NCI-H82 (cell line): ENCODE measurements at places on chromosomes 16 and 17.

DNA sequence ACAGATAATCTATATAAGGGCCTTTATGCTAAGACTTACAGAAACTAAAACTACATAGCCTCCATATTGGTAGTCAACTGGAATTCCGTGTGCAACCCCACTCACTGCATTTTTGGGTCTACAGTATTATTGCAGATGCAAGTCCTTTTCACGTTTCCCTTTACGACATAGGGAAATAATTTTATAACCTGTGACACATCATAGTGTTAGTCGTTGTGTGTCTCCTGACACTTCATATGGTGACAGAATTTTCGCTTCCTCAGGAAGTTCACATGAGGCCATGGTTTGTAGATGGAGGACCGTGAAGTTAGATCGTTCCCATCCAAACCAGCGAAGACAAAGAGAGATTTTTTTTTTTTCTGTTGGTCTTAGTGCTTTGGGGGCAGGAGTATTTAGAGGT lies 15.7 kb upstream of the MRC2 start:
- DNase-seq, result no peak

DNA sequence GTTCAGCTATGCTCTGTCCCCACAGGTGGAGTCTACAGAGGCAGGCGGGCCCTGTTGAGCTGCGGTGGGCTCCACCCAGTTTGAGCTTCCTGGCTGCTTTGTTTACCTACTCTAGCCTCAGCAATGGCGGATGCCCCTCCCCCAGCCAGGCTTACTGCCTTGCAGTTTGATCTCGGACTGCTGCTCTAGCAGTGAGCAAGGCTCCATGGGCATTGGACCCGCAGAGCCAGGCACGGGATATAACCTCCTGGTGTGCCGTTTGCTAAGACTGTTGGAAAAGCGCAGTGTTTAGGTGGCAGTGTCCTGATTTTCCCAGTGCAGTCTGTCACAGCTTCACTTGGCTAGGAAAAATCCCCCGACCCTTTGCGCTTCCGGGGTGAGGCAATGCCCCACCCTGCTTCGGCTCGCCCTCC lies 89.1 kb downstream of the BCAS3 start:
- no peak for DNase-seq

- DNase-seq, result peak; percentile 58
These were observed 635 bp upstream of the AATF start for GRCh38 chr17:36947922-36948716.

GRCh38 chr16:89565506-89566372 lies 5.3 kb downstream of the RPL13 start:
- DNase-seq, result peak; percentile 87

GRCh38 chr17:66381701-66382362 lies 79.4 kb downstream of the PRKCA start:
- no peak for DNase-seq

DNA sequence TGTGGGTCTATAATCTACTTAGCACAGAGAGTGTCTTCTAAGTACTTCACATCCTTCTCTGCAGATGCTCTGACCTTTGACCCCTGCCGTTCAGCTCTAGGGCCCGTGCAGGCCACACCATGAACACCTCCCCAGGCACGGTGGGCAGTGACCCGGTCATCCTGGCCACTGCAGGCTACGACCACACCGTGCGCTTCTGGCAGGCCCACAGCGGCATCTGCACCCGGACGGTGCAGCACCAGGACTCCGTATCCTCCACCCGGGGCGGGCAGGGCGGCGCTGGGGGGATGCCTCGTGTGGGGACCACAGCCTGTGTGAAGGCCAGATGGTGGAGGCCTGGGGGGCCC lies 686 bp downstream of the MLST8 start:
- no peak for DNase-seq

DNA sequence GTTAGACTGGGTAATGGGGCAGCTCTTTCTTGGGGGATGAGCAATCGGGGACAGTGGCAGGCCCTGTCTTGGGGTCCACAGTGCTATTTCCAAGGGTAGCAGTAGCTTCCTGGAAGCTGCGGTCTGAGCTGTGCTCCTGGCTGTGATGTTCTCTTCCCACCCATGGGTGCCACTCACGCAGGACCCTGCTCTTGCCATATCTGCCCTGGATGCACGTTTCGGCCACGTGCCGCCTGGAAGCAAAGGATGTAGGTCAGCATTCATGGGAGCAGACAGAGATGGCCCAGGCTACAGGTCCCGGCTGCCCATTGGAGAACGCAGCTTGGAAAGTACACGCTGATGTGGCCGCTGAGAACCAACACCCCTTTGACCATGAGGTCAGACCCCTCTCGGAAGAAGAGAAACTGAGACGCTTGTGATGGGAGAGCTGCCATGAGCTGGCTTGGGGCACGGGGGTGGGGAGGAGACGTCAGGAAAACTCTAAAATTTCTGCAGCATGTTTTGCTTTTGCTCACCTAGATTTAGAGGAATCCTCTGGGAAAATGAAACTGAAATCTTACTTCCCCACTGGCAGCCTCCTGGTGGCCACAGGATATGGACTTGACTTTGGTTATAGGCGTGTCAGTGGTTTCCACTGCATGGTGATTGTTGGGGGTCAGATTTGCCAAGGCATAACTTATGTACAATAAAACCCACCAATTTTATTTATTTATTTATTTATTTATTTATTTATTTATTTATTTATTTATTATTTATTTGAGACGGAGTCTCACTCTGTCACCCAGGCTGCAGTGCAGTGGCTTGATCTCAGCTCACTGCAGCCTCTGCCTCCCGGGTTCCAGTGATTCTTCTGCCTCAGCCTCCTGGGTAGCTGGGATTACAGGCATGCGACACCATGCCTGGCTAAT lies 36.2 kb upstream of the IRF8 start:
- no peak for DNase-seq
